Ovary (tissue), 10 donors: ENCODE measurements at places on chromosomes 2 and 18. TPM values are rescaled to one million over a fixed set of nuclear protein-coding genes. Genes with fewer than 3 reads are reported as not detected.
A peak's percentile ranks its signal among the peaks of the same experiment; 100 is the strongest.

Gene WDR43
- 14.0 TPM for polyA plus RNA-seq

Gene CABLES1
- polyA plus RNA-seq = 8.9 TPM

Gene RPRM
- polyA plus RNA-seq = 5.2 TPM

Gene BUB1
- 2.3 TPM for polyA plus RNA-seq

Gene TFCP2L1
- 0.17 TPM for polyA plus RNA-seq

Gene GALR1
- polyA plus RNA-seq = not detected

Gene SERPINE2
- polyA plus RNA-seq = 264 TPM

Gene GRB14
- 45.6 TPM for polyA plus RNA-seq

Gene GPR155
- polyA plus RNA-seq = 1.9 TPM

Gene TUBB6
- 77.3 TPM for polyA plus RNA-seq

DNA sequence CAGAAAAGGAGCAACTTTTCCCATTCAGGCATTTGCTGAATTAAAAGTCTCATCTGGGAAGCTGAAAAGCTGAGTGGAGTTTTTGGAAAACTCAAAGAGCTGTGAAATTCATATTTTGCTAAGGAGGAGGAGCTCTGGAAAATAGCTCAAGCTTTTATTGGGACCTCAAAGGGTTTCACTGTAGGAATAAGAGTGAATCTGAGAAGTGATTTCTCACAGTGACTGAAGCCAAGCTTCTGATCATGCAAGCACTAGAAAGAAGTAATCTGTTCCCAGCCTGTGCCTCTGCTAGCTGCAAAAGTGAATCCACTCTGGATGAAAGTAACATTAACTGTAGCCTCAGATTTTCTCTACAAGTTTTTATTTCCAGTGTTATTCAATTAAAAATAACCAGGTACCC, 283.3 kb downstream of the PTPRM start:
- DNase-seq = no peak

DNA sequence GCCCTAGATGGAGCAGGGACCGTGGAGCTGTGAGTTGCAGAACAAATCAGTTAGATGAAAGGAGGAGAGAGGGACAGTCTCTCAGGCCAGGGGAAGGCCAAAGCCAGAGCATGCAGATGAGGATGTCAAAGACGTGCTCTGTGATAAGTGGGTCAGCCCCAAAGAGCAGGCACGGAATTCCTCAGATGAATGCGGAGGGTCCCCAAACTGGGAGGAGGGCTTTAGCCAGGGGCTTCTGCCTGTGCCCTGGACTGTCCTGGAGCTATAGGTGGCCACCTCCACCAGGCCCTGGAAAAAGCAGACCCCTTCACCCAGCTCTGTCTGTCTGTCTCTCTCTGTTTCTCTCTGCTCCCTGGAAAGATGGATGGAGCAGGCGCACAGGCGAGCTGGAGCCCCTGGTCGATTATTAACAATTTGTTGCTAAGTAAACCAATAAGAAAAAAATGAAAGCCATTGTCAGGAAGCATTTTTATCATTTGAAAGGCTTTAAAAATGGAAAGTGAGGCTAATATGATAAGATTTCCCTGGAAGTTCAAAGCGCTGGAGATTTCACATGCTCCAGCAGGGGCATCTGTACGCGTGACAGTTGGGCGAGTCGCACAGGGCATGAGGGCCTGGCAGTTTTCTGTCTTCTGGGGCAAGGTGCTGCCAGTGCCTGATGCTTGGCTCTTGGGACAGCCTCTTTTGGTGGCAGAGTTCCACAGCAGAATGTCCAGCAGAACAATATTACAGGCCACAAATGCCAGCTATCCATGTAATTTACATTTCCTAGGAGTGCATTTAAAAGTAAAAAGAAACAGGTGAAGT, 241.0 kb downstream of the GLI2 start:
- no peak for DNase-seq

GRCh38 chr2:221529943-221530652, 42.0 kb downstream of the EPHA4 start:
- DNase-seq = no peak

GRCh38 chr2:62447411-62447810, 58.6 kb downstream of the TMEM17 start:
- DNase-seq = no peak

GRCh38 chr18:57095884-57096283, 51.0 kb upstream of the BOD1L2 start:
- DNase-seq = no peak

- no peak for DNase-seq
These were observed 105.3 kb downstream of the ZBTB7C start for GRCh38 chr18:48303883-48304282.

GRCh38 chr2:200812122-200813022, 662 bp downstream of the BZW1 start:
- peak; percentile 77 for DNase-seq

DNA sequence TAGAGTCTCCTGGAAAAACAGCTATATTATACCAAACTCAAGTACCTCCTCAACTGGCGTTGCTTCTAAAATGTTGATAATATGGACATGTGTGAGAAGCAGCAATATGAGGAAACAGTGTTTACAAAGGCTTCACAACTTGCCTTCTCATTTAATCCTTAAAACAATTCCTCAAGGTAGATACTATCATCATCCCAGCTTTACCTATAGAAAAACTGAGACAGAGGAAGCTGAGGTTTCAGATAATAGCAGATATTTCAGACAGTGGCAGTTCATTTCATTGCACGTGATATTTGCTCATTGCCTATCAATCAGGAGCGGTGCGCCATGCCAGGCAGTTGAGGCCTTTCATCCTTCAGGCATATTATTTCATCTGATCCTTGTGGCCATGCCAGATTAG, 8.3 kb downstream of the GALNT5 start:
- no peak for DNase-seq

GRCh38 chr18:8982416-8983183, 119.9 kb upstream of the NDUFV2 start:
- no peak for DNase-seq

GRCh38 chr2:113361051-113361450, 76.4 kb upstream of the ZNG1B start:
- DNase-seq = no peak

GRCh38 chr2:32271063-32271462, 6.4 kb upstream of the NLRC4 start:
- DNase-seq = no peak

DNA sequence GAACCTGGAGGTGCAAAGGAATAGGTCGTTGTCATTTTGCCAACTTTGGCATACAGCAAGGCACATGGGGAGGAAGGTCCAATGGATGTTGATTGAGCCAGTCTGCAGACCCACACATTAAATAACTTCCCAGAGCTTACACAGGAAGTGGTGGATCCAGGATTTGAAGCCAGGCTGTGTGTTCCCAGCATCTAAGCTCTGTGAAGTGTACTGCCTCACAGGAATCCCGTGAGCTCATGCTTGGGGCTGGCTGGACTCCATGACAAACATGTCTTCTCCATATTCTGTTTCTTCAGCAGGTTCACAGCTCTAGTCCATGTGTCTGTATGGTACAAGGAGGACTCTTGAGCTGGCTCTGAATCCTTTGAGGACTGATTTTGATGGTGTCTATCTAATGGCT, 63.9 kb downstream of the KLHL29 start:
- DNase-seq = no peak

GRCh38 chr2:26892133-26892532, 44.2 kb downstream of the DPYSL5 start:
- DNase-seq = no peak

- no peak for DNase-seq
These were observed 22.6 kb upstream of the CYP1B1 start for GRCh38 chr2:38098421-38099098.

DNA sequence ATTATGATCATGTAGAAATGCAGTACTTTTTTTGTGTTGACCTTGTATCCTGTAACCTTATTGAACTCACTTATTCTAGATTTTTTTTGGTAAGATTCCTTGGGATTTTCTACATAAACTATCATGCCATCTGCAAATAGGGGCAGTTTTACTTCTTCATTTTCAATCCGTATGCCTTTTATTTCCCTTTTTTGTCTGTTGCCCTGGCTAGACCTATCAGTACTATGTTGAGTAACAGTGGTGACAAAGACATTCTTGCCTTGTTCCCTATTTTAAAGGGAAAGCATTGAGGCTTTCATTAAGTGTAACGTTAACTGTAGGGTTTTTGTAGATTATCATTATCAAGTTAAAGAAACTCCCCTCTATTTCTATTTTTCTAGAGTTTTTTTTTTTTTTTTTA, 92.3 kb downstream of the LYPD1 start:
- no peak for DNase-seq

GRCh38 chr2:15178946-15179345, 382.2 kb downstream of the NBAS start:
- DNase-seq = no peak

DNA sequence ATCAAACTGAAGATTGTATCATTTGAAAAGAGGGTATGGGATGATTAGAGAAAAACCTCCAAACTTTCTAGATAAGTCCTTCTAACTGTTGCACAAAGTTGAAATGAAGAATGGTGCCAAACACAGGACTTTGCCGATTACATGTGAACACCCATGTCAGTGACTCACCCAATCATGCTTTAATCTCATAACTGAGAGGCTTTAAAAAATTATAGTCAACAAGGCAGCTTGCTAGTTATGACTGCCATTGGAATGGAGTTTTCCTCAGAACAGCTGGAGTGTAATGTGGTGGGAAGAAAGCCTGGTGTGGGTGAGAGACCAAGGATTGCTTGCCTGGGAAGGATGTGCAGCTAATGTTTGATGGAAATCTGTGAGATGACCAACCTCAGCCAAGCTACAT, 98.2 kb upstream of the ALPP start:
- no peak for DNase-seq

DNA sequence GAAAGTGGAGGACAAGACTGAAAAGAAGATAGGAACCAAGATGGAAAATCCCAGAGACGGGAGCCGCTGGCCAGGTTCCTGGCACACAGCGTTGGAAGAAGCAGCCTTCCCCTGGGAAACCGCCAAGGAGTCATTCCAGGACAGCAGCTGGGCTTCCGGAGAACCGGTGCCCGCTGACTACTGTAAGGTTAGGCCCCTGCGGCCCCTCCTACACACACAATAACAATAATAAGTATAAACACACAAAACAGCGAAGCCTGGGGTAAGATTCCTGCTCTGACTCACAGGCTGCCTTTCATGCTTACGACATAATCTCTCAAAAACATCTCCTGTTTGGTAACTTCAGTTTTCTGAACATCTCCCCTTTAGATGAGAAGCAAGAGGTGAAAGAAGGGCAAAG, 28.1 kb upstream of the MYCN start:
- DNase-seq = peak; percentile 73

- DNase-seq = no peak
These were observed 60.0 kb upstream of the LRP1B start for GRCh38 chr2:142190805-142191204.

- no peak for DNase-seq
These were observed 254.3 kb downstream of the LRRTM1 start for GRCh38 chr2:80050246-80050645.
